Stimulated activated CD4-positive, alpha-beta T cell treated with anti-CD3 and anti-CD28 coated beads, TNF-alpha, amount 100 ng/mL, for 4 hours (primary cell): ENCODE measurements at places on chromosomes 4 and X.

DNA sequence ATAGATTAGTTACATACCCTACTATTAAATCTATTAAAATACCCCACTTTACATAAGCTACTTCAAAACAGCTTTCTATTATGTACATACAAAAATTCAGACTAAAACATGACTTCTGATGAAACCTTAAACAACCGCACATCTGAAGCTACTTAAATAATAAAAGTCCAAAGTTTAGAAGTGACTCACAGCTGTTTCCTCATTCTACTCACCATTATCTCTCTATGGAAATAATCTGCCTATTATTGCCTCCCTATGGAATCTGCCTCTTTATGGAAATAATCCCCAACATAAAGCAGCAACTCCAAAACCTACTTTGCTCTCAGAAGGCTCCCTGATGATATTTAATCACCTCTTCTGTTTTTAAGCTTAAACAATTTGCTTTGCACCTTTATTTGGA, 15.7 kb upstream of the BANK1 start:
- no peak for DNase-seq

- no peak for DNase-seq
Measured at GRCh38 chr4:23368081-23368697, 521.7 kb downstream of the PPARGC1A start.

DNA sequence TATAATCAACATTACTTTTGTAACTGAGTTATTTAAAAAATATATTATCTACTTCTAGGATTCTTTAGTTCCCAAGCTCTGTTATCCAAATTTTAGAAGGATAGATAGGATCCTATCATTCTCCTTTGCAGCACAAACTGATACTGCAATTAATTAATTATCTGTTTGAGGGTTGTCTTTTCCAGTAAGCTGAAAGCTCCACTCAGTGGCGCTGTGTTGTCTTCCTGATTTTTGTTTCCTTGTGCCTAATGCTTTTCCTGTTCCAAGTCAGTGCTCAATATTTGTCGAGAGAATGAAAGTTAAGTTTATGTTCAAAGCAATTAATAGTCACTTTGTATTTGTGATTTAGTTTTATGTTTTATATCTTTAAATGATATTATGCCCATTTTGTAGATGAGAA, 107.4 kb upstream of the ANK2 start:
- DNase-seq = no peak

DNA sequence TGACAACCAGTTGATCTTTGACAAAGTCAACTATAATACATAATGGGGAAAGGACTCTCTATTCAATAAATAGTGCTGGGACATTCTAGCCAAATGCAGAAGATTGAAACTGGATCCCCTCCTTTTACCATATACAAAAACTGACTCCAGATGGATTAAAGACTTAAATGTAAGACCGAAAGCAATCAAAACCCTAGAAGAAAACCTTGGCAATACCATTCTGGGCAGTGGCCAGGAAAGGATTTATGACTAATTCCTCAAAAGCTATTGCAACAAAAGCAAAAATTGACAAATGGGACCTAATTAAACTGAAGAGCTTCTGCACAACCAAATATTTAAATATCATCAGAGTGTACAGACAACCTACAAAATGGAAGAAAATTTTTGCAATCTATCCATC, 185.1 kb downstream of the NPNT start:
- no peak for DNase-seq

DNA sequence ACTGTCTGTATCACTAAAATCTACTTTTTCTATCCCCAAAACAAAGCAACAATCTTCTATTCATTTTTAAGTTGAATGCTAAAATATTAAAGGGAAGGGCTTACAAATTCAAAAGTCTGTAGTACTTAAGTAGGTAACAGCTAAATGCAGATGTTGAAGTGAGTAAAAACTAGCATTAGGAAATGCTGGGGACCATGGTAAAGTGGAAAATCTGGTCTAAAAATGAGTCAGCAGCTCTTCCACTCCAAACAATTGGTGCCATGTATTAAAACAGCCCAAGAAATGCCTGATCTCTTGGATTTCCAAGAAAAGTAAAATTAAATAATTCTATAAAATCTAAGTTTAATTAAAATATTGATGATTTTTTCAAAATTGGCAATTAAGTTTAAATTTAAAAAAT, 73.3 kb upstream of the PPP3CA start:
- no peak for DNase-seq

DNA sequence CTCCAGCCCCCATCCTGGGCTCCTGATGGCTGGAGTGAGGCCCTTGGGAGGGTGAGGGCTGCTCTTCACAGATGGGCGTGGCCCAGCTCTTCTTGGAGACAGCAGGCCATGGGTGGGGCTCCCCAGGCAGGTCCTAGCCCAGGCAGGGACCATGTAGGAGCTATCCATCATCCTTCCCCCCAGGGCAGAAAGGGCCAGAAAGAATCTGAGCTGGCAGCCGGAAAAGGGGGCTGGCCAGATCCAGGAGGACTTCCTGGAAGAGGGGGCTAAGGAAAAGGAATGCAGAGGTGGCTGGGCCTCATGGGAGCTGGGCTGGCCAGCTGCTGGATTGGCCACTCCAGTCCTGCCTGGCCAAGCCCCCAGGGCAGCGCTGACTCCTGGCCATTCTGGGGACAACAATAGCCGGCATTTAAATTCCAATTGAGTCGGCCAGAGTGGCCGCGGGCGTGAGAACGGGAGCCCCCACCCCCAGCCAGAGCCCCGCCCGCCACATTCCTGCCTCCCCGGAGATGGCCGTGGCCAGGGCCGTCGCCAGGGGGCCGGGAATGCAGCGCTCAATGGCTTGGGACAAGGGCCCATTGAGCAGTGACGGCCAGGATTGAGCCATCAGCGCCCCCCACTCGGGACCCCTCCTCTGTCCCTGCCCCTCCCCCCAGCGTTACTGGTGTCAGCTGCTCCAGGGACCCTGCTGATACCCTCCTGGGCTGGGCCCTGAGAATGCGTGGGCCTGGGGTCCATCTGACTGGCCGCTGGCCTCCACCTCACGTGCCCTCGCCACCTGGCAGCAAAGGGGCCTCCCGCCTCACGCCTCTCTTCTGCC, 15.1 kb upstream of the FGFR3 start:
- no peak for DNase-seq

- DNase-seq = no peak
Measured at GRCh38 chr4:749698-750666, 44.4 kb downstream of the PCGF3 start.

DNA sequence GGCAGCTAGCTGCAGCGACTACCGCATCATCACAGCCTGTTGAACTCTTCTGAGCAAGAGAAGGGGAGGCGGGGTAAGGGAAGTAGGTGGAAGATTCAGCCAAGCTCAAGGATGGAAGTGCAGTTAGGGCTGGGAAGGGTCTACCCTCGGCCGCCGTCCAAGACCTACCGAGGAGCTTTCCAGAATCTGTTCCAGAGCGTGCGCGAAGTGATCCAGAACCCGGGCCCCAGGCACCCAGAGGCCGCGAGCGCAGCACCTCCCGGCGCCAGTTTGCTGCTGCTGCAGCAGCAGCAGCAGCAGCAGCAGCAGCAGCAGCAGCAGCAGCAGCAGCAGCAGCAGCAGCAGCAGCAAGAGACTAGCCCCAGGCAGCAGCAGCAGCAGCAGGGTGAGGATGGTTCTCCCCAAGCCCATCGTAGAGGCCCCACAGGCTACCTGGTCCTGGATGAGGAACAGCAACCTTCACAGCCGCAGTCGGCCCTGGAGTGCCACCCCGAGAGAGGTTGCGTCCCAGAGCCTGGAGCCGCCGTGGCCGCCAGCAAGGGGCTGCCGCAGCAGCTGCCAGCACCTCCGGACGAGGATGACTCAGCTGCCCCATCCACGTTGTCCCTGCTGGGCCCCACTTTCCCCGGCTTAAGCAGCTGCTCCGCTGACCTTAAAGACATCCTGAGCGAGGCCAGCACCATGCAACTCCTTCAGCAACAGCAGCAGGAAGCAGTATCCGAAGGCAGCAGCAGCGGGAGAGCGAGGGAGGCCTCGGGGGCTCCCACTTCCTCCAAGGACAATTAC, 1.4 kb downstream of the AR start:
- no peak for DNase-seq

DNA sequence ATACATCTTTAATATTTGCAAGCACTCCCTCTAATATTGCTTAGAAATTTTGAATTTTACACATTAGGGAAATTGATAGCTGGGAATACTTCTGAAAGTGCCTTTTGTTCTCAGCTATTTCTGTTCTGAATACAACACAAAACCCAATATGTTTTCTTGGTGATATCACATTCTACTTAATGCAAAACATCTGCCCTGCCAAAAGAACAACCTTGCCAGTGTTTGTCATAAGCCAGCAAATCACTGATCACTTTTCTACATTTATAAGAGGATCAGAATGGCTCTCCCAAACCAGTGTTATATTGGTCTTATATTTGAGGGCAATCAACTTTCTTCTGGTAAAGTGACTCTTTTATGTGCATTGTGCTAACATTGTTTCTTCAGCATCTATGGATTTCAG, 126.8 kb upstream of the APOOL start:
- DNase-seq = no peak

- DNase-seq = no peak
Measured at GRCh38 chr4:126592088-126592487, 1040.7 kb upstream of the INTU start.

GRCh38 chr4:77015390-77015789, 60.4 kb downstream of the CCNI start:
- DNase-seq = no peak

DNA sequence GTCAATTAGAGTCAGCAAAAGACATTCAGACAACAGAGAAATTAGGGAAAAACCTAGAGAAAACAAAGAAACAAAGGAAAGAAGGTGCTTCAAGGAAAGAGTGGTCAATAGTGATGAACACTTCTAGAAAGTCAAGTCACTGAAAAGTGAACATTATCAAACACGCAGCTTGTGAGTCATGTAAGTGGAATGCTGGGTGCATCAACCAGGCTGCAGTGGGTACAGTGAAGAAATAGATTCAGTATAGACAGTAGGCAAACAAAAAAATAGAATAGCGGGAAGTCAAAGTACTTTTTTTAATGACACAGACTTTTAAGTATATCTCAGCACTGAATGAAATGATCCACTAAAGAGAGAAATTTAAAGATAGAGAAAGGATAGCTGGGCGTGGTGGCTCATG, 245.8 kb downstream of the ARHGAP24 start:
- no peak for DNase-seq

- no peak for DNase-seq
Measured at GRCh38 chr4:36024901-36025660, 219.2 kb downstream of the ARAP2 start.

DNA sequence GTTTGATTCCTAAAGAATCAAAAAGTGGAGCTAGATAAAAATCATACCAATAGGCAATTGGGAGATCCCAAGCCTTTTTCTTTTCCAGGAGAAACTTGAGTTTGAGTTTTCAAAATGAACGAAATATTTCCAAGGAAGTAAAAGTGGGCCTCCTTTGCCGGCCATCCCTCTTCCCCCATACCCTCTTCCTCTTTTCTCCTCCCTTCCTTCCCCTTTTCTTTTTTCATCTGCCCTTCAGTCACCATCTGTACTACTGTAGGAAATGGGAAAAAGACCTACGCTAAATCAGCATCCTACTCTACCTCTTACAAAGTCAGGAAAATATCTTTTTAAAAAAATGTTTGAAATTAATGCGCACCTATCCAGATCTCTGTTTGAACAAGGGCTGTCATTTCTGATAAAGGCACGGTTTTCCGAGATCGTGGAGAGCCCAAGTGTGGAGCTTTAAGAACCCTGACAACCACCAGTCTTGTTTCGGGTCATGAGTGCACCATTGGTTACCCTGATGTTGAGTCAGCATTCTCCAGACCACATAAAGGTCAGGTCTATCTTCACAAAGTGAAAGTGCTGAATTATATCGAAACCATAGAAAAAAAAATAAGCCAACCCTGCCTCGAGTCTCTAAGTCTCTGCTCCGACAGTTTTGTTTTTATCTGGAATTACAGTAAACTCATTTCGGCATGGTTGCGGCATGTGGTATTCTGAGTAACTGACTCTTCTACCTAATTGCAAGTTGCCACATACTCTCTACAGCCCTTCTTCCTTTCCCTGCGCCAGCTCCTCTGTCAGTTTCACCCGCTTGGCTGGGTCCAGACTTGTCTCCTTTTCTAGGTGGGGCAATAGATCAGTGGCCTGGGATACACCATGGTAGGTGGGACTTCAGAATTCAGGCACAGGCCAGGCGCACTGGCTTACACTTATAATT, 140.2 kb upstream of the KLF3 start:
- no peak for DNase-seq

GRCh38 chr4:108118505-108118904, 50.2 kb downstream of the LEF1 start:
- DNase-seq = no peak
